ENCODE measurements at places on chromosomes 2 and 18. TPM values are rescaled to one million over a fixed set of nuclear protein-coding genes. Genes with fewer than 3 reads are reported as not detected.

The MRO gene
- polyA plus RNA-seq: not detected

The SKOR2 gene
- not detected for polyA plus RNA-seq

The ASXL3 gene
- 14.4 TPM for polyA plus RNA-seq

The E2F6 gene
- polyA plus RNA-seq: 29.7 TPM

The FRZB gene
- polyA plus RNA-seq: 3.5 TPM

The PJVK gene
- polyA plus RNA-seq: 3.6 TPM

The CXCR4 gene
- 0.50 TPM for polyA plus RNA-seq

The AQP12A gene
- polyA plus RNA-seq: not detected

The CYP27C1 gene
- polyA plus RNA-seq: 2.3 TPM

The LYG2 gene
- polyA plus RNA-seq: not detected

The ABCB11 gene
- polyA plus RNA-seq: not detected

The FBXO41 gene
- 6.7 TPM for polyA plus RNA-seq

The ARHGAP15 gene
- polyA plus RNA-seq: 0.30 TPM

The UCN gene
- 3.1 TPM for polyA plus RNA-seq

The NT5DC4 gene
- not detected for polyA plus RNA-seq

The COL3A1 gene
- 1.3 TPM for polyA plus RNA-seq

The B3GNT7 gene
- 0.06 TPM for polyA plus RNA-seq

All from neural cell (in vitro differentiated cells).